HT1080 (cell line): ENCODE measurements at places on chromosomes 6 and 20. TPM values are rescaled to one million over a fixed set of nuclear protein-coding genes. Genes with fewer than 3 reads are reported as not detected.

DNA sequence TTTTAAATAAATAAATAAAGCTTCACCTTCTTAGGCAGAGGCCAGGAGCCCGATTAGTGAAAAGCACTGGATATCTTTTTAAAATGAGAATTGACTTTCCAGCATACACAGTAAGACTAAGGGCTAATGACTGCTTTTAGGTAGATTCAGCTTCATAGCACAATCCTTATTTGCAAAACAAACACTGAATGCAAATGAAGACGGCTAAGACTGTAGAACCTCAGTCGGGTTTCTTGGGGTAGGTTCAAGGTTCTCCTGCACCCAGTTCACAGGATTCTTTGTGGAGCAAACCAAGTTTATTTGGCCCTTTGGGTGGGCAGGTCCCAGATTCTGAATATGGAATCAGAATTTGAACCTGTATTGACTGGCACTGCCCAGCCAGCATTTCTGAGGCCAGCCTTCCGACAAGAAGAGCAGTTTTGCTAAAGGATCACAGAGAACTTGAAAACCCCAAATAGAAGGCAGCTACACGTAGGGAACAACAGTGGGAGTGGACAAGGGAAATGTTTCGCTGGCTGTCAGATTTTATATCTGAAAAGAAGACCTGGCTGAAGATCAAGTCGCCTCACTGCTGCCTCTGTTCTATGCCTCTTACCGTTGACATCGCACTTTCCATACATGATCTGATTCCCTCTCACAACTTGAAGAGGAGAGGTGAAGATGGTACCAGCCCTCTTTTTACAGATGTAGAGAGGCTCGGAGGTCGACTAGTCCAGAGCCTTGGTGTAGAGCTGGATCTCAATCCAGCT is 8.2 kb downstream of the TRERF1 start:
- no peak for DNase-seq

DNA sequence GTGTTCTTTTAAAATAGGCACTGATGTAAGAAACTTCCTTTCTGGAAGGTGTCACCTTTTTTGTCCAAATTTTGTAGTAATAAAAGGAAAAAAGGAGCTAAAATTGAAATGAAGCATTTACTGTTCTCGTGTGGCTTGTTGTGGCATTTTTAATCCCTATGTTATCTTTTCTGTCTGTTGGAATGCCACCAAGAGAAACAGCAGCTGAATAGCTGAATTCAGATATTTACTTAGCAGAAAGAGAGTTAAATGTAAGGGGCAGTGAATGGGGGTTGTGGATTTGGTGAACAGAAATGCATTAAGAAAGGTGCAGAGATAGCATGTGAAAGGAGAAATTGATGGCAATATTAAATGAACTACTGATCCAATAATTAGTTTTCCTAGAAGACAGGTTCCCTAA is 573.6 kb upstream of the EPHA7 start:
- no peak for DNase-seq

DNA sequence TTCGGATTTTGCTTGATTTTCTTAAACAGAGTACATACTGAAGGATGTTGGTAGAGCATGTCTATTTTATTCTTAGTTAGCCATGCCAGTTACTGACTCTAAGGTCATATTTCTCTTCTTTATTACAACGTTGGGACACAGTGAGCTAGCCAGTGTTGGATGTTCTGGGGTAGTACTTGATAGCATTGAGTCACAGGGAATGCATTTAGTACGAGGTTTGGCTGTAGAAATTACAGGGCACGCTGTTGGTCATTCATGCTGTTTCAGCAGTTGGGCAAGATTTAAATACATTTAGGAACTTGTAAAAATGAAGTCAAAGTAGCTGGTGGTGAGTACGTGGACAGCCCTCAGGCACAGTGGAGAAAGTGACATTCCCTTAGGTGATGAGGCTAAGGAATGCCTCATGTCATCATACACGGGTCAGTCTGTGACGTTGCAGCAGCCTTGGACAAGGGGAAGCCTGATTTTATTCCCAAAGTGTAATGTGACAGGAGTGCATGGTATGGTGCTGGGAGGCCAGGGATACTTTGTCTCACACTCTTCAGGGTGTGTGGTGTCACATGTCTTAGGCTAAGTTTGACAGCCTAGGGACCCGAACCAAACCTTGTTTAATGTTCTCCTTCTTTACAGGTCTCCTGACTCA is 57.7 kb upstream of the SLC22A1 start:
- no peak for DNase-seq

GRCh38 chr6:139007428-139007827 is 19.4 kb upstream of the REPS1 start:
- DNase-seq, result peak; percentile 34

Gene THBD
- not detected in 2 replicates for total RNA-seq

DNA sequence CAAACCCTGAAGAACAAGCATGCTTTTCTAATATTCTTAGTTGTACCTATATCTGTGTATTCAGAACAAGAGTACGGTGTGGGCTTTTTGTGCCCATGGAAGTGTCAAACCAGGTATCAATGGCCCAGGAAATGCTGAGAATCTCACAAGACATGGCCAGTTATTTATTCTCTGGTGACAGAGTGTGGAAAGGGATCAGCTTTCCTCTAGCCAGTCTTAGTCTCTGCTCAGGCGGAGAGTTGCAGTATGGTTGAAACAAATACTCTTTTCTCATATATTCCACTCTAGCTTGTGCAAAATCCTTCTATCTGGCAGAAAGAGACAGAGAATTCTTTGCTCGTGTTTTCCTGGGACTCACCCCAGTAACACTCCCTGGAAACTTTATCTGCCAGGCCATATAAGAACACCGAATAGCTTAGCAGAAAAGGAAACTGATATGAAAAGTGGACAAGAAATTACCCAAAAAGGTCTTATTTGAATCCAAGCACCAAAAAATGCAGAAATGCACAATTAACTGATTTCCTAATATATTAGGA is 173.3 kb upstream of the RSPO3 start:
- no peak for DNase-seq

DNA sequence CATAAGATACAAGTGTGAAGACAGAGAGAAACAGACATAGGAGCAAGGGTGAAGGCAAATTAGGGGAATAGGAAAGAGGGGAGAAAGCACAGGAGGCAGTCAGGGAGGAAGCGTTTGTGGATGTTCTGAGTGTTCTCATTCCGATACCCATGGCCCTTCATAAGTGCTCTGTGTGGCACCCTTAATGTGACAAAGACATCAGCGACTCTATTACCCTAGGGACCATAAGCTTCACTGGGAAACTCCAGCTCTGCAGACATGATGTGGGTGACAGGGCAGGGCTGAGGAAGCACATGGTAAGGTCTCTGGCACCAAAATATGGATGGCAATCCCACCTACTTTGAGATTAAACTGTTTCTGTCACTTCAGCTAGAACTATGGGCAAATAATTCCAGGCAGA is 33.0 kb downstream of the F13A1 start:
- no peak for DNase-seq

DNA sequence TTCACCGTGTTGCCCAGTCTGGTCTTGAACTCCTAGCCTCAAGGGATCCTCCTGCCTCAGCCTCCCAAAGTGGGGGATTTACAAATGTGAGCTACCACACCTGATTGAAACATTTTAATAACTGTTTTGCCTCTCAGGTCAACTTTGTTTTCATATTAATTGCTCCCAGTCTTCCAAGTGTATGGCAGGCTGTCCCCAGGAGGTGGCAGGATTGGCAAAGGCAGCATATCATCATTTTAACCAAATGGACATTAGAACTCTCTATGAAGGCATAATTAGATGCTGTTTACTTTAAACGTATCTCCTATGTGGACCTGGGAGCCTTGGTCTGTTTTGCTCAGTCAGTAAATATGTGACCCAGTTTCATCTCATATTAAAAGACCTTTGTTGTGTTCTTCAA is 59.2 kb upstream of the CSE1L start:
- DNase-seq, result no peak

GRCh38 chr6:53375847-53376246 is 27.1 kb upstream of the ELOVL5 start:
- DNase-seq, result no peak

GRCh38 chr6:46706464-46706863 is 18.8 kb downstream of the TDRD6 start:
- peak; percentile 27 for DNase-seq

Gene CBLN4
- not detected in 2 replicates for total RNA-seq
